ENCODE measurements at places on chromosomes 5 and 9. TPM values are rescaled to one million over a fixed set of nuclear protein-coding genes. Genes with fewer than 3 reads are reported as not detected.

The PIK3R1 gene
- 6.7 TPM for total RNA-seq

The FBLL1 gene
- total RNA-seq, result 0.26 TPM

The SPAG8 gene
- 0.48 TPM for total RNA-seq

The DMGDH gene
- 1.2 TPM for total RNA-seq

The DMRT2 gene
- total RNA-seq, result not detected

The CCL27 gene
- total RNA-seq, result not detected

The DMRT1 gene
- not detected for total RNA-seq

The CARD19 gene
- 114 TPM for total RNA-seq

The ARL10 gene
- total RNA-seq, result 5.7 TPM

The PCDHGA2 gene
- 0.39 TPM for total RNA-seq

The DND1 gene
- 0.26 TPM for total RNA-seq

The SLC46A2 gene
- not detected for total RNA-seq

The CA9 gene
- 6.7 TPM for total RNA-seq

The SCGB3A2 gene
- total RNA-seq, result not detected

The FCN1 gene
- not detected for total RNA-seq

The SVEP1 gene
- 14.1 TPM for total RNA-seq

The IL3 gene
- not detected for total RNA-seq

The LRRC19 gene
- total RNA-seq, result not detected

The FGD3 gene
- not detected for total RNA-seq

The PPIP5K2 gene
- 16.4 TPM for total RNA-seq

All from epithelial cell of alveolus of lung (primary cell).